ENCODE measurements at places on chromosomes 16 and 17. TPM values are rescaled to one million over a fixed set of nuclear protein-coding genes. Genes with fewer than 3 reads are reported as not detected.

GRCh38 chr17:57373756-57374155, 117.4 kb downstream of the MSI2 start:
- no peak for DNase-seq

DNA sequence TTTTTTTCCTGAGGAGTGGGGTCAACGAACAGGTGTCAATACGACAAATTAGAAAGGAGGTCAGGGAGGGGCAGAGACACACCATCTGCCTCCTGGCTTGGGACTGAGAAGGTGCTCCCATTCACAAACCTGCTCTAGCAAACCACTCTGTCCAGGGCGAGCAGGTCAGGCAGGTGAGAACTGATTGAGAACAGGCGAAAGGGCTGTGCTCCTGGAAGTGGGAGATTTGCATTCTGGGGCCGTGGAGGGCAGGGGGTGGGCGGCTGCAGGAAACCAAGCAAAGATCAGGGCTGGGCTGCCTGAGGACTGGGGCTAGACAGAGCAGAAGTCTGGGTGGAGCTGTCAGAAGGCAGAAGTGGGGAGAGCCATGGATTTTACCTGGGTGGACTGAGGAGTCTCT, 98.9 kb upstream of the NLRP1 start:
- DNase-seq, result no peak

GRCh38 chr17:57834146-57834741, 15.6 kb downstream of the MRPS23 start:
- no peak for DNase-seq

- DNase-seq, result peak; percentile 12
Measured at GRCh38 chr17:48725004-48725287, 2.0 kb downstream of the PRAC2 start.

DNA sequence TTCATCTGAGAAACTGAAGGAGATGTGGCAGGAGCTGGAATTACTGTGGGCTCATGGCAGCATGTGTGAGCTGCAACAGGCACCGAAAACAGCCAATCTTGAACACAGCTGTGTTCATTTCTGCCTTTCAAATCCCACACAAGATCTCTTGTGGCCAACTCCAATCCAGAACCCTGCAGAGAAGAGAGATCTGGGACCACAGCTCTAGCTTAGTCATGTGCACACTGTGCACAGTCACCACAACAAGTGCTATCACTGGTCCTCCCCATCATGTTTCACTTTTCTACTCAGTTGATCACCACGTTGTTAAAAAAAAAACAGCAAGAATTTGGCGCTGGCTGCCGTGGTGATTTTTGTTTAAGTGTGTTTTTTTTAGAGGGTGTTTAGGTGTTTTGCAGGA, 254.5 kb upstream of the ELAC2 start:
- DNase-seq, result no peak

DNA sequence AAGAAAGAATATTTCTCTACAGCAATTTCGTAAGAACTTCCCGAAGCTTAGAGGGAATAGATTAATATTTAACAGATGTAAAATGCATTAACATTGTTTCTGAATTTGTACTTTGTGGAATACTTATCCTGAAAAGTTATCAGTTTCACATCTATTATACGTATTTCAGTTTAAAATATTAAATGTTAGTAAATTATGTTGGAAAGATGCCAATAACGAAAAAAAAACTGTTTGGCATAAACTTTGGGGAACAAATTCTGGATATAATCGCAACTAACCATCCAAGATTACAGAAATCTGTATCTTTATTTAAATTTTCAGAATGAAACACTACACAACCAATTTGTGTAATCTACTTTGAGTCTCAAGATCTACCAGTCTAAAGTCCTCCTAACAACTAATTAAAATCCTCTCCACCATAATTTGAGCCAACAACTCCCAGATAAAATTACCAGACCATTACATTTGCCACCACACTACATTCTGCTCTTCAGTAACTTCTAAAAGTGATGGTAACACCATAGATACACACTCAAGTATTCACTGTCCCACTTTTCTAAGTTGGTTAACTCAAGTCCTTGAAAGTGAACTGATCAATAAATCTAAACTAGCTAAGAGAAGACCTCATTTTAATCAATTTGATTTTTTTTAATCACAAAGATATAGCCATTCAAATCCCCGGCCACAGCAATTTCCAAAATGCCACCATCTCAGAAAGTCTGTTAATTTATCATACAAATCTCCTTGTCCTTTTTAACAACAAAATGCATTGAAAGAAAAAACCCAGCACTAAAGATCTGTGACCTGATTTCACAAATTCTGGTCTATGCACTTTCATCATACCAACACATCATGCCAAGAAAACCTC, 2.0 kb downstream of the SIAH1 start:
- no peak for DNase-seq

DNA sequence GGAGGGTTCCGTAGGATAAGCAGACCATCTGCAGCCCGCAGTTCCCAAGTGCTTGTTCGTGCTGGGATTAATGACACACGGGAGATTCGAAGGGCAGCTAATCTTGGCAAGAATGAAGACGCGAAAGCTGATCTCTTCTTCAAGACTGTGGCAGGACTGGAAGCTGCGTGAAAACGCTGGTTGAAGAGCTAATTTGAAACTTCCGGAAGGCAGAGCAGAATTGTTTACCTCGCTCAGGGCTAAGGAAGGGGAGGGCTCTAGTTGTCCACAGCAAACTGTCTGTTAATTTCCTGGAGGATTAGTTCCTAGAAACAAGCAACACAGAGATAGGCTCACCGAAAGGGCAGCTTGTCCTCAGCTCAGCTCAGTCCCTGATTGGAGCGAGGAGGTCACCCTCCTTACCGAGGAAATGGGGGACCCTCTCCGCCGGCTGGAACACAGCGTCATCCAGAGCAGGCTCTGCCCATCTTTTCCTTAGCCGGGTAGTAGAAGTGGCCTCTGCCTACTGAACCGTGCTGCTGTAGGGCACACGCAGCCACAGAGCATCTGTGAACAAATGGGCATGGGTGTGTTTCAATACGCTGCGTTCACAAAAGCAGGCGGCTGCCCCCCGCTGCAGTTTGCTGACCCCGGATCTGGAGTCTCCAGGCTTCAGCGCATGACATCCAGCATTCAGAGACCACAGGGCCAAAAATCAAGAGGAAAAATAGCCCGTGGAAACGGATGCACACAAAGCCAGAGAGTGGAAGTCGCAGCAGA, 16.7 kb upstream of the BAIAP2 start:
- peak; percentile 47 for DNase-seq

- peak; percentile 20 for DNase-seq
Measured at GRCh38 chr16:84143784-84144199, 1.2 kb downstream of the HSDL1 start.

DNA sequence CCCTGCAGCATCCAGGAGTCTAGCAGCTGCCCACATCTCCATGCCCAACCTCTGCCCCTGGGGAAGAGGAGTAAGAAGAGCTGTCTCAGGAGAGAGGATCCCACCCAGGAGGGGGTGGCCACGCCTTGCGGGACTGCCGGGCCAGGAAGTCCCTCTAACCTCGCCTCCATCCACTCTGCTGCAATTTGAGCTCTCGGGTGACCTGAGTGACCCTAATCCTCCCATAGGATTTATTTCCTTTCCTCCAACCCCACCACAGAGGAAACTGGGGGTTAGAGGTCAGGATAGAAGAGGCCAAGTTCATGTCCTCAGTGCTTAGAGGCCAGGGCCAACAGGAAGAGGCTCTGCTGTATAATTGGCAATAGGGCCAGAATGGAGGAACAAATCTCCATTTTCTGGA, 22.6 kb upstream of the NGFR start:
- no peak for DNase-seq

Gene KRT23
- 0.47 TPM for total RNA-seq

Gene NEUROD2
- total RNA-seq, result not detected

Gene HNF1B
- 0.34 TPM for total RNA-seq

Gene EME1
- total RNA-seq, result 1.0 TPM
